ENCODE measurements at places on chromosomes 5 and 9.

GRCh38 chr5:67361932-67362729, 165.5 kb upstream of the CD180 start:
- ATAC-seq, result no peak

GRCh38 chr5:139650031-139650688, 2.0 kb downstream of the CXXC5 start:
- ATAC-seq, result no peak

DNA sequence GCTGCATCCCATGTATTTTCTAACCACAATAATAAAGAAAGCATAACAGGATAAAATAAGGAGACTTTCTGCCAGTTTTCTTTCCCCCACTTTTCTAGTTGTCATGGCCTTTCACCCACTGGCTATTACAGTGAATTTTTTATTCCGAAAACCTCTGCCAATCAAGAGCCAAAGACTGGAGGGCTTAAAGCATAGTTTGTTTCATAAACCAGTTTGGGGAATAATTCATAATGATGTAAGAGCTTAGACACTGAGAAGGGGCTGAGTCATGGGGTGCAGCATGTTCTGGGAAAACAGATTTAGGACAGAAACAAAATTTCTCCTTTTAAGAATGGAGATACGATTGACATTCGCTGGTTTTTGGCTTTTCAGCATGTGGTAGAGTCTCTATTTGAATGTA, 4.4 kb upstream of the GLIPR2 start:
- no peak for ATAC-seq

GRCh38 chr5:88376728-88377127, 108.1 kb upstream of the TMEM161B start:
- ATAC-seq, result no peak

GRCh38 chr9:108264093-108264492, 591.7 kb downstream of the ACTL7B start:
- no peak for ATAC-seq

- no peak for ATAC-seq
These were observed 191.1 kb upstream of the GAS1 start for GRCh38 chr9:87138128-87139040.

DNA sequence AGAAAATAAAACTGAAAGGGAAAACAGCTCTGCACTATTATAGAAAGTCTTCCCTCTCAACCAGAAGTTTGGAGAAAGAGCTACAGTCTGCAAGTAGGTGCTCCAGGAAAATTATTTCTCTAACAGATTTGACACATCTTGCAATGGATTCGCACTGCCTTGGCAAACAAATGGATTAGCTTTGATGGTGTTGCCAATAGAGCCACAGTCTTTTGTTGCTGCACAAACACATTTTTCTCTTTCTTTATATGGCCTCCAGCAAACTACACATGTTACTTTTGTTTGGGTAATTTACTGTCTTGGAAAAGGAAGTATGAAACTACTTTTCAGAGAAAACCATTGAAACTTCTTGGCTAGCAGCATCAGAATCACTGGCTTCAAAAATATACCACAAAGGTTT, 523.1 kb downstream of the EFNA5 start:
- ATAC-seq, result no peak

DNA sequence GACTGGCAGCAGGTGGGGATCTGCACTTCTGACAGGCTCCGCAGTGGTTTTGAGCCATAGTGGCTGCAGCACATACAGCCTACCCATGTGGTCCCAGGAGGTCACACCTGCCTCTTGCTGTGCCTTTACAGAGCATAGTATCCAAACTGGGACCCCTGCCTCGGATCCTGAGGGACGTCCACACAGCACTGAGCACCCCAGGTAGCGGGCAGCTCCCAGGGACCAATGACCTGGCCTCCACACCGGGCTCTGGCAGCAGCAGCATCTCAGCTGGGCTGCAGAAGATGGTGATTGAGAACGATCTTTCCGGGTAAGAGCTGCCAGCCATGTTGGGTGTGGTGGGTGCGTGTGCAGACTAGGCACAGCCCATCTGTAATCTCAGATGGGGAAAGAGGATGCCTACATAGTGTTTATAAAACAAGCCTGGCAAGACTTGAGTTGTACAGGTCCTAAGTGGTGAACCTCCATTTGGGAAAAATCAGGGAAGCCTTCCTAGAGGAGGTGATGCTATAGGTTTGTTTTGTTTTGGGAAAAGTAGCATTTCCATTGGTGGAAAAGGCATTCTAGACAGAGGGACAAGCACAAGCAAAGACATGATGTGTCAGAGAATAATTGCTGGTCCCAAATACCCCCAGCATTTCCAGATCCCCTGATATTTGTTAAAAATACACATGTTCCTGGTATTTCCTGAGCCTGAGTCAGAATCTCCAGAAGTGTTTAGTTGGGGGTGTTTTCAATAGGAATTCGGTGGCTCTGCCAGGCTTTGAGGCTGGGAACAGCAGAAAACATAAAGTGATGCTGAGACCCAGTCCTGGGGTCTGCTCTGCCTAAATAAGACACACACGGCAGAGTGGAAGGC, 119.2 kb downstream of the DAB2IP start:
- ATAC-seq, result no peak
